Kidney epithelial cell (primary cell): ENCODE measurements at places on chromosomes 4 and X. TPM values are rescaled to one million over a fixed set of nuclear protein-coding genes. Genes with fewer than 3 reads are reported as not detected.

Gene HMX1
- total RNA-seq: 0.48 TPM in 1 of 2 replicates, not detected in the other

Gene RHOXF1
- not detected in 2 replicates for total RNA-seq

Gene TMPRSS11D
- not detected in 2 replicates for total RNA-seq

Gene SSX4B
- not detected in 2 replicates for total RNA-seq

Gene PIGA
- total RNA-seq: 15.5 and 18.6 TPM in 2 replicates

Gene MTTP
- total RNA-seq: 0.07 and 0.08 TPM in 2 replicates

Gene HHIP
- 0.27 and 0.54 TPM in 2 replicates for total RNA-seq

Gene DRD5
- total RNA-seq: not detected in 2 replicates

DNA sequence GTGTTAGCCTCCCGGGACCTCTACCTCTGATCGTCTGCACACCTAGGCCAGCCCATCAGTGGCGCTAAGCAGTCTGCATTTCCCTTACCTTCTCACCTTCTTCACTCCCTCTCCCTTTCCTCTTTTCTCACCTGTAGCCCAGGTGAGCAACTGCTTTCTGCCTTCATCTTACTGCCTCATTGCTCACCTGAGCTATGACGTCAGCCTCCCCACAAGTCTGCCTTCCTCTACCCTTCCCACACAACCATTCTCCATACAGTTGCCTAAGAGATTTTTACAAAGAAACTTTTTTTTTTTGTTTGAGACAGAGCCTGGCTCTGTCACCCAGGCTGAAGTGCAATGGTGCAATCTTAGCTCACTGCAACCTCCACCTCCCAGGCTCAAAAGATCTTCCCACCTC, 136.3 kb downstream of the BCOR start:
- no peak for DNase-seq

DNA sequence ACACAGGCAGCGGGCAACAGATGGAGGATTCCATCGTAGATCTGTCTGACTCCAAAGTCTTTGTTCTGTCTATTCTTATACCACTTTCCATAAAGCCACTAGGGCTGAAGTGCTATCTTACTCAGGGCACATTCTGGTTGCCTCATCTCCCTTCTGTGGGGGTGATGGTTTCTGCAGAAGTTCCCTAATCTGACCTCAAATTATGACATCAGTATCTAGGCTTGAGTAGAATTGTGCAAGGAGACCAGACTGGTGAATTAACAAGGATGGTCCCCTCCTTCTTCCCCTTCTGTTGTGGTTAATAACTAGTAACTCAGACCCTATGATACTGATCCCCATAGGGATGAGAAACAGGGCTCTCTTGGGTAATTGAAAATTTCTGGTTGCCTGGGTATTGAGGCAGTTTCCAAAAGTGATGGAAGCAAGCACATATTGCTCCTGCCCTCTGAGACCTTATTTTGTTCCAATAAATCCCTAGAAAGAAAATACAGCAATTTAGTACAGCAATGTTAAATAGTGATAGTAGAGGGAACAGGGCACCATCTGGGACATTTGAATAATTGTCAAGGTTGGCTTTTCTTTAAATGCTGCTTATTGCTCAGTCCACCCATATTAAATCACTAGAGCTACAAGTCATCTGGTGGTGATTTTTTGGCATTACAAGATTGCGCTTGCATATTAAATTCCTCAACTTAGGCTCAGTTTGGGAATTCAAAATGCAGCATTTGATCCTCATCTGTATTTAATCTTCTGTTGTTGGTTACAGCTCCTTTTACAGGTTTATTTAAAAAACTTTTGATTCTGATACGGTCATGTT, 57.3 kb upstream of the AP1S2 start:
- DNase-seq: no peak

DNA sequence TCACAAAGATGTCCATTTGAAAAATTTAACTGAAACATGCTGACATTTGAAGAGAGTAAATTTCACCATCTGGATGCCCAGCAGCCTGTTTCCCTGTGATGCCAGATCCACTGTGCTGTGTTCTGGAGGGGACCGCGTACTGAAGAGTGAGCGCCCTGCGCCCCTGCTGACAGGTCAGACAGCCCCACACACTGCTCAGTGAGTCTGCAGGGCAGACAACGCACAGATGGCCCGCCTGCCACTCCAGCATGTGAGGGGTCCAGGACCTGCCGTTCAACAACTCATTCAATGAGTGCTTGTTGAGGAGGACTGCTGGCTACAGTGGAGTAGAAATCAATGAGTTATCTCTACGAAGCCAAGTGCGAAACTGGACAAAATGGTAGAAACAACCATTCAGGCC, 49.2 kb downstream of the FGFRL1 start:
- DNase-seq: no peak

- no peak for DNase-seq
Observed at GRCh38 chr4:173381610-173382009, 10.9 kb downstream of the SAP30 start.

- DNase-seq: no peak
Observed at GRCh38 chr4:6724421-6725111, 8.6 kb downstream of the BLOC1S4 start.

DNA sequence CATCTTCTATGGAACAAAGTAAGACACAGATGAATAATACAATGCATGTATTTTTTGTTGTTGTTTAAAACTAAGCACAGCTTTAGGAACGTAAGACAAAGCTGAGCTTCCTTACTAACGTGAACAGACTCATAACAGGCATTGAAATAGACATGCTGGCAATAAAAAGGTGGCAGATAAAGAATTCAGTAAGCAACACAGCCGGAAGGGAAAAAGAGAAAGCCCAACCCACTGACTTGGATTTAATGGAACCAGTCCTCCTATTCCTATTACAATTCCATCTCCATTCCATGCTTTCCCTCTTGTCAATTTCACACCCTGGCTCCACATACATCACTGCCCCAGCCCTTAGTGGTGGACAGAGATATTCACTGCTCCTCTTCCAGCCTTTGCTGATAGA, 182.1 kb downstream of the NSUN7 start:
- no peak for DNase-seq

- DNase-seq: no peak
Observed at GRCh38 chrX:49000636-49001035, 1.4 kb downstream of the GRIPAP1 start.

DNA sequence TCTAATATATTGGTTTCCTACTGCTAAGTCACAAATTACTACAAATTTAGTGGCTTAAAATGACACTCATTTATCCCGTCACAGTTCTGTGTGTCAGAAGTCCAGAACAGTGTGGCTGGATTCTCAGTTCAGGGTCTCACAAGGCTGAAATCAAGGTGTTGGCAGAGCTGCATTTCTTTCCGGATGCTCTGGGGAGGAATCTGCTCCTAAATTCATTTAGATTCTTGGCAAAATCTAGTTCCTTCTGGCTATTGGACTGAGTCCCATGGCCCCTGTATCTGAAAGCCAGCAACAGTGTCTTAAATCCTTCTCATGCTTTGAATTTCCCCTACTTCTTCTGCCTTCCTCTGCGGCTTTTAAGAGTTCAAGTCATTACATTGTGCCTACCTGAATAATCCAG, 103.1 kb upstream of the BMP3 start:
- no peak for DNase-seq

DNA sequence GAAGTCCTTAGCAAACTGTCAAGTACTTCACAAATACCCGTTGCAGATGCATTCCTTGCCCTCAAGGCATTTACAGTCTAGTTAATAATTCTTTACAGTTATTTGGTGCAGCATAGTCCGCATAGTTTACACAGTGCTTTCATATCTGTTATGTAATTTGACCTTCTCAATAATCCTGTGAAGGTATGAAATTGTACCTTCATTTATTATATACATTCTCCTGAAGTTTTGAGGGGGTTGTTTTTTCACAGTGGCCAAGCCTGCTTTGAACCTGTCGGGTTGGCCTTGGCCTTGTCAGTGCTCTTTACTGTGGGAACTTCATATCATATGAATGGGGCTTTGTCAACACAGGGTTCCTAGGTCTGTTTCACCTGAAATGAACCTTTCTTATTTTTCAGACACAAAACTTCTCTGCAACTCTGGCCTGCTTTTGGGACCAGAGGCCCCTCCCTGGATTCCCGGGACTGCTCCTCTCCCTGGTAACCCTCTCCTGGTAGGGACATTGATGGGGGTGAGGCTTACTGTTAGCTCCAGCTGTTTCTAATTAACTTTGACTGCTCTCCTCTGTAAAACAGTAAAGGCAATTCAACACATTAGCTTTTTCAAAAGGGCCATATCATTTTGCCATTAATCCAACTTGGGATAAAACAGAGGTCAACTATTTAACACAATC, 9.1 kb downstream of the IGFBP7 start:
- DNase-seq: no peak

GRCh38 chr4:77595364-77595973, 10.2 kb upstream of the CXCL13 start:
- DNase-seq: no peak

DNA sequence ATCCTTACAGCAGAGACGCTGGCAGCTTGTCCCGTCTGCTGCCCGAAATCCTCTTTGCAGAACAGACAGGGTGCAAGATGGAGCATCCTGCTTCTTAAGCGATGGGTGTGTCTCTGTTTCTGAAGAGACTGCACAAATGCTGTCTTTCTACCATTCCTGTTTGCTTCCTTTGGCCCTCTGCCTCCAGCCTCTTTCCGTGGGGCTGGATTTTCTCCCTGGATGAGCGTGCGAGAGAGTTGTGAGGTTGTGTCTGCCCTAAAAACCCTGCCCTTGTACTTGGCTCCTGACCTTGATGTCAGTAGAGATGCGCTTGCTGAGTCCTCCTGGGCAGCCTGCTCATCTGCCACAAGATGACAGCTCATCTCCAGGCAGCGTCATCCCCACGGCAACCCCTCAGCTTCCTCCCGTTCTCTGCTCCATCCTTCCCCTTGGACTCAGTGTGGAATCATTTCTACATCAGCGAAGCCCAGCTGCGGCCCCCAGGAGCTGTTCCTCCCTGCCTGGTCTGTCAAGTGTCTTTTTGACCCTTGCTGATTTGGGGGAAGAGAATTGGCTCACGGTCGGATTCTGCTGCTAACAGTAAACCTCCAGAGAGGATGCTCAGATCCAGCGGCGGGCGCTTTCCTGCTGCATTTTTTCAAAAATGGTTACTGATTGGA, 246.2 kb downstream of the ASMT start:
- no peak for DNase-seq

- no peak for DNase-seq
Observed at GRCh38 chrX:24999511-24999910, 16.3 kb downstream of the ARX start.

GRCh38 chrX:78548012-78548411, 111.1 kb downstream of the RTL3 start:
- DNase-seq: peak; percentile 10

DNA sequence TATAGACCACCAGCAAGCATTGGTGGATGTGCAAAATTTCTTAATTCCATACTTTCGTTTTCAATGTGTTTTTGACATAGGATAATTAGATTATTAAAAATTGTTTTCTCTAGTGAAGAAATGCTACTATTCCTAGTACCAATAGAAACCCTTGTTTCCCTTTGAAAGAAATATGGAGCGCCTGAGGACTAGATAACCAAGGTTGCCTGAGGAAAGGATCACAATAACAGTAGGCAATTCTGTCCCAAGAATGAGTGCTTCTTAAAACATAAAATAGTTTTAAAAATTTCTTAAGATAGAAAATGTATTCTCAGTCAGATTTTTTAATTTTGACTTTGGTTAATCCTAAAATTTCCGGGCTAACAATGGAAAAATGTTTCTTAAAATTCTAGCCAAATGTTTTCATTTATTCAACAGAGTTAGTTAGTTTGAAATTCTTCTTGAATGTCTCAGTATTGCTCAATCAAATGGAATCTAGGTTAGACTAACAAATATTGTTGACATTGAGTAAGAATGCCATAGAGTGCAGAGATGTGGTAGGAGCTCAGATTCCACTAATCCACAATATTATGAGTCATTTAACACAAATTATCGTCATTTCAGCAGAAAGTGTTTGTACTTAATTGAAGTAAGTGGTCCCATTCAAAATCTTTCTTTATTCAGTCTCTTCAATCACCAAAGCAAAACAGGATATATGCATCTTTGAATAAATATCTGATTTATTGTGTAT, 666.0 kb downstream of the GRID2 start:
- peak; percentile 93 for DNase-seq

- no peak for DNase-seq
Observed at GRCh38 chr4:34293459-34293858, 1950.9 kb downstream of the ARAP2 start.

DNA sequence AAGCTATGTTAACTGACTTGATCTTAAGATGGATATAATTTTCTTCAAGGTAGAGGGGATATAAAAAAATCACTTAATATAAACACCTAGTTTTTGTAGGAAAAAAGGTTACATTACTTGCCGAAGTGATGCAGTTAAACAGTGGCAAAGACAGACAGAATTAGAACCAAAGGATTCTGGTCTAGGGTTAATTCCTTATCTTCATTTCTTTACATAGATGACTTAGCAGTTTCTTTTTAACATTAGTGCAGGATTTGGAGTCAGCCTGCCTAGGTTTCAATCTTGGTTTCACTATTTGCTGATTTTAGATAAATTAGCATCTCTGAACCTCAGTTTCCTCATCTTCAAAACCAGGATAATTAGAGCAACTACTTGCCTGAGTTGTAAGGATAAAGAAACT, 14.3 kb downstream of the ZAR1 start:
- DNase-seq: no peak
